Retinal pigment epithelial cell (primary cell): ENCODE measurements at places on chromosomes 1 and 21.

- no peak for DNase-seq
Measured at GRCh38 chr1:117466761-117467160, 99.5 kb downstream of the MAN1A2 start.

DNA sequence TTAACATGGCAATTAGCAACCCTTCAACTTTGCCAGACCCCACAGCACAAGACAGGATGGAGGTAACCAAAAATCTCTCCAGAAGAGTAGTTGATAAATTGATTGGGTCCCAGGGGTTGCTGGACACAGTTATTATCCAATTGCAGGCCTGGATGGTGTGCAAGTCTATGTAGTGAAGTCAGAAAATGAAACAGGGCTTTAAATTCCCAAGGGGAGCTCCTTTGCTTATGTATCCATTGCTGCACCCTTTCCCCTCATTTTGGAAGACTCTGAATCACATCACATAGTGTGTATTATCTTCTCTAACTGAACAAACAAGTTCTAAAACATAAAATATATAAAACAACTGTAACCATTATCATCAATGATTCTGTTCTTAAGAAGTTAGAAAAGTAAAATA is 550.2 kb downstream of the LMO4 start:
- DNase-seq: no peak

- no peak for DNase-seq
Measured at GRCh38 chr1:92728697-92729096, 56.2 kb downstream of the EVI5 start.

DNA sequence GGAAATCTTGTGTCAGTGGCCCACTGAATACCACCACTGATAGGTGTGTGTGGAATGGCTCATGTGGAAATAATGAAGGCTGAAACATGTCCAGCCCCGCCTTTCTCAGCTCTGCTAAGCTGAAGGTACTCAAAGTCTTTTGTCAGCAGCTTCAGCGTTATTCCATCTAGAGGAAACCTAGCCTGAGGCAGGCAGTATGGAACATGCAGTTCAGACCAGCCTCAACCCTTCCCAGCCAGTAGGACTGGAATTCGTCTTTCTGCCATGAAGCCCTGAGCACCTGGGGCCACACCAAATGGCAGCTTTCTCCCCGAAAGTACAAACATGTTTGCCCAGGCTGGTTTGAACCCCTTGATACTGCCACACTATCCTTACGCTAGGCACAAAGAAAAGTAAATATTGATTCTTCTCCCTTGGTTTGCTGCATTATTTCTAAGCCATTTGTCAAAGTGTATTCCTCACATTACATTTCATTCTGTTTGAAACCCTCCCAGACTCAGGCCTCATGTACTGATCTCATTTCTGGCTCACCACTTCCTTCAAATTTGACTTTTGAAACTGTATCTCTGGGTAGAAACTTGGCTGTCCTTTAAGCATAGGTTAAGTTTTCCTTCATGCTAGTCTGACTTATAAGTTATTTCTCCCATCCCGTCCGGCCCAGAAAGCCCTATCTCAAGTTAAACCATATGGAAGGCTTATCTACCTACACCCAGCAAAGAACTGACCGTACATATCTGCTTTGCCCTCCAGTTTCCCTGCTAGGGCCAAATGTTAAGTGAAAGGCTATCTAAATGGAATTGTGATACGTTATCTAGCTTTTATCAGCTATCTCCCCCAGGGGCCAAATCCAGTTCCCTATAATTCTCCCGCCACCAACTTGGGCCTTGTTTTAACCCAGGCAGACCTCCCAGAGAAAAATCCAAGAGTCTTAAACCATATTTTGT is 45.7 kb upstream of the HOOK1 start:
- DNase-seq: no peak
